ENCODE measurements at places on chromosomes 4 and X. TPM values are rescaled to one million over a fixed set of nuclear protein-coding genes. Genes with fewer than 3 reads are reported as not detected.

- H3K4me3 ChIP-seq: no peak overlapping the region
- H3K27me3 ChIP-seq: no peaks in the 10 kb centered on the region
- H3K36me3 ChIP-seq: no peaks in the 10 kb centered on the region
- no peak for DNase-seq
Measured at GRCh38 chrX:49842621-49843020, 13.5 kb downstream of the PAGE4 start.

- H3K27me3 ChIP-seq: no peaks in the 10 kb centered on the region
- H3K4me1 ChIP-seq: no peaks in the 10 kb centered on the region
- no peak overlapping the region for H3K27ac ChIP-seq
- no peak for DNase-seq
Measured at GRCh38 chr4:176363072-176363471, 43.3 kb downstream of the SPCS3 start.

DNA sequence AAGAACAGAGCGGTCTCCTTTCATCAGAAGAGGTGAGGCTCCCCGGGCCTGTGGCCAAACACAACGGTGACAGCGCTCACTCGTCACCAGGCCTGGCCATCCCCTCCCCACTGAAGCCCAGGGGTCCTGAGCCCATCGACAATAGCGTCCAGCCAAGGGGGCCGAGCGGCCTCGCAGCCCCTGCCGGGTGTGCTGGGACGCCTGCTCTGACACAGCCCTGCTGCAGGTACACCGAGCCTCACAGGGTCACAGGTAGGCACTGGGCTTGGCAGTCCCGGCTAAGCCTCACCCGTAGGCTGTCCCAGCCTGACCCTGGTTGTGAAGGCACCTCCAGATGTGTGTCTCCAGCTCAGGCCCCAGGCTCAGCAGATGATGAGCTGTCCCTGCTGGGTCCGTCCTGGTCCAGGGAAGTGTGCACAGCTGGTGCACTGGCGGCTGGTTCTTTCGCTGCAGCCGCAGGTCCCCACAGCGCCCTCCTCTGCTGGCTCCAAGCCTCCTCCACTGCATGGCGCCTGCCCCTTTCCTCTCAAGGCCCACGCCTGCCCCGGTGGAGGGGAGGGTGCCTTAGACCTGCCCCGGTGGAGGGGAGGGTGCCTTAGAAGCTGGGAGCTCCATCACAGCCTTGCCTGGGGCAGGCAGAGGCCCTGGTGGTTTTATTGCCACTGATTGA is 21.5 kb downstream of the UVSSA start:
- H3K36me3 ChIP-seq: peaks cover 6% of the 10 kb centered on the region
- no peak overlapping the region for H3K4me3 ChIP-seq
- DNase-seq: no peak
- no peak overlapping the region for H3K27ac ChIP-seq
- H3K4me1 ChIP-seq: peaks cover 22% of the 10 kb centered on the region
- H3K27me3 ChIP-seq: no peaks in the 10 kb centered on the region

DNA sequence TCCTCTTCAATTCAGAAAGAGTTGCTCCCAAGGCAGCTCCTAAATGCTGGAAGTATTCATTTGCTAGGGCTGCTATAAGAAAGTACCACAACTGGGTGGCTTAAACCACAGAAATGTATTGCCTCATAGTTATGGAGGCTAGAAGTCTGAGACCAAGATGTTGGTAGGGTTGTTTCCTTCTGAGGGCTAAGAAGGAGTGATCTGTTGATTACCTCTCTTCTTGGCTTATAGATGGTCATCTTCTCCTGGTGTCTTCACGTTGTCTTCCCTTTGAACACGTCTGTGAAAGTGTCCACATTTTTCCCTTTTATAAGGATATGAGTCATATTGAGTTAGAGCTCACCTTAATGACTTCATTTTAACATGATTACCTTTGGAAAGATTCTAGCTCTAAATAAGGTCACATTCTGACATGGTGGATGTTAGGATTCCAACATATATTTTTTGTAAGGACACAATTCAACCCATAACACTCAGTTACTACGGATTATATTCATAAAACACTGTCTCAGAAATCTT is 266.3 kb downstream of the SPATA18 start:
- no peaks in the 10 kb centered on the region for H3K27me3 ChIP-seq
- no peaks in the 10 kb centered on the region for H3K4me1 ChIP-seq
- no peak overlapping the region for H3K4me3 ChIP-seq
- no peak for DNase-seq
- no peaks in the 10 kb centered on the region for H3K36me3 ChIP-seq

- no peak for DNase-seq
- no peak overlapping the region for H3K27ac ChIP-seq
- H3K36me3 ChIP-seq: no peaks in the 10 kb centered on the region
- H3K27me3 ChIP-seq: peaks cover 4% of the 10 kb centered on the region
- H3K4me3 ChIP-seq: no peak overlapping the region
- no peaks in the 10 kb centered on the region for H3K4me1 ChIP-seq
Measured at GRCh38 chr4:37054531-37055077, 189.9 kb upstream of the NWD2 start.

GRCh38 chrX:155262970-155263754 is 1.1 kb downstream of the RAB39B start:
- no peak overlapping the region for H3K4me3 ChIP-seq
- no peaks in the 10 kb centered on the region for H3K36me3 ChIP-seq
- H3K4me1 ChIP-seq: no peaks in the 10 kb centered on the region
- H3K27ac ChIP-seq: no peak overlapping the region
- DNase-seq: no peak

The BMP3 gene
- total RNA-seq: 0.47 TPM
